ENCODE measurements at places on chromosomes 1 and 21. TPM values are rescaled to one million over a fixed set of nuclear protein-coding genes. Genes with fewer than 3 reads are reported as not detected.

CEPT1 gene
- 38.7 TPM for total RNA-seq

ILDR2 gene
- total RNA-seq = 4.6 TPM

HSD11B1 gene
- 0.72 TPM for total RNA-seq

IL10 gene
- total RNA-seq = not detected

NTNG1 gene
- total RNA-seq = not detected

CD5L gene
- total RNA-seq = 0.12 TPM

C2CD2 gene
- total RNA-seq = 18.8 TPM

QSOX1 gene
- total RNA-seq = 62.4 TPM

SPRR2F gene
- not detected for total RNA-seq

COL8A2 gene
- 0.88 TPM for total RNA-seq

RGS18 gene
- not detected for total RNA-seq

AMPD1 gene
- not detected for total RNA-seq

GRCh38 chr21:46211786-46212720 lies 16.5 kb downstream of the LSS start:
- no peak for DNase-seq

DNA sequence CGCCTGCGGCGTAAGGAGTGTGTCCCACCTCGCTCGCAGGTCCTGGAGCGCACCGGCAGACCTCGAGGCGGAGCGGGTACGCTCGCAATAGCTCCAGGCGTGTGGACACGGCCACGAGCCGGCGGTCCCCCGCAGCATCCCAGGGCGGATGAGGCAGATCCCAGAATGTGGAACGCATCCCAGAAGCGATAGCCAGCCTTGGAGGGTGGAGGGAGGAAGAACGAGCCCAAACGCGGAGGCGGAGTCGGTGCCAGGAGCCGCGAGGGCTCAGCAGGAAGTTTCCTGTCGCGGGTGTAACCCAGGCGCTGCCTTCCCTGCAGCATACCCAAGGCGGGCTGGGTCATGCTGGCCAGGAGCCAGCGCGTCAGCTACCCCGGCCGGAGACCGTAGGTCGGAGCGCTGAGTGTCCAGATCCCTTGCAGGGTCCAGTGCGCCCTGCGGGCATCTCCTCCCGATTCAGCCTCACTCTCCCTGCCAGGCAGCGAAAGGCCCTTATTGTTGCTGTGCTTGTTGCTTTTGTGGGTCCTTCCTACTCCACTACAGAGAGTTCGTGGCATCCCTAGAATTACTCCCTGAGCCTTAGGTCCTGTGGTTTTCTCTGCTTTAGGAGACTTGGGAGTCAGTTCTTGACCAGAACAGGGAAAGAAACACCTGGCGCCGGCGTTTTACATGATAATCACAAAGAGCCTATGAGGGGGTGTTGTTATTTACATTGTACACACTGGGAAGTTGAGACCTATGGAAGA lies 27.7 kb downstream of the STYXL2 start:
- peak; percentile 81 for DNase-seq

DNA sequence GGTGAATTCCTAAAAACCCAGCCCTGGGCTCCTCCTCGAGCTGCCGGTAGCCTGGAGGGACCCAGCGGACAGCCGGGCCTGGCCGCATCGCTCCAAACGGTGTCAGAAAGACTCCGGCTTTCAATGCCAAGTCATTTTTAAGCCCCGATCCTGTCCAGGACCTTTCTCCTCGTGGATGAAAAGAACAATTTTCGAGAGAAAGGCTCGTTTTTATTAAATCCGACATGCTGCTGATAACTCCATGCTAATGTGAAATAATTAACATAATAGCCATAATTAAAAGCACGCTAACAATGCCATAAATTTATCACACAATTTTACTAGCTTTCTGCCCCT lies 4.6 kb upstream of the FOXD3 start:
- no peak for DNase-seq

- DNase-seq = no peak
Measured at GRCh38 chr1:75135573-75136194, 1.5 kb downstream of the LHX8 start.

DNA sequence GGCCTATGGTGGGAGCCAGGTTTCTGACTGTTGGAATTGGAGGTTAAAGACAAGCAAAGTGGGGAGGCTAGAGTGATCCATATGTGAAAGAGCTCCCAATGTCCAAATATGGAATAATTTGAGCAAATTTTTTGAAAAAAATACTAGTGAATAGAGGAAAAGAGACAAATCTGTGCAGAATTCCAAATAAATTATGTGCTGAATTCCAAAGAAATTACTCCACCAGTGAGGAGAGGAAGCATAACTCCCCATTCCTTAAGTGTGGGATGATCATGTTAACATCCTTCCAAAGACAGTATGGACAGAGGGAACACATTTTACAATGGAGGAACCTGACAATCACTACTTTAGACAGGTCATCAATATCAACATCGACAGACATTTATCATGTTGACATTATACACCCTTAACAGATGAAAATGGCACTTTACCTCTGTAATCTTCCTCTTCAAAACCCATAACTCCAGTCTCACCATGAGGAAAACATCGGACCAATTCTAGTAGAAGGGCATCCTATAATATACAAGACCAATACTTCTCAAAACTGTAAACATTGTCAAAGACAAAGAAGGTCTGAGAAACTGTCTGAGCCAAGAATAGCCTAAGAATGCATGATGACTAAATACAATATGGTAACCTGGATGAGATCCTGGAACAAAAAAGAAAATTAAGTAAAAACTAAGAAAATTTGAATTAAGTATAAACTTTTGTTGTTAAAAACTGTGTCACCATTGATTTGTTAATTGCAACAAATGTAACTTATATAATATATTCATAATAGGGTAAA lies 71.5 kb upstream of the RGS4 start:
- DNase-seq = no peak

DNA sequence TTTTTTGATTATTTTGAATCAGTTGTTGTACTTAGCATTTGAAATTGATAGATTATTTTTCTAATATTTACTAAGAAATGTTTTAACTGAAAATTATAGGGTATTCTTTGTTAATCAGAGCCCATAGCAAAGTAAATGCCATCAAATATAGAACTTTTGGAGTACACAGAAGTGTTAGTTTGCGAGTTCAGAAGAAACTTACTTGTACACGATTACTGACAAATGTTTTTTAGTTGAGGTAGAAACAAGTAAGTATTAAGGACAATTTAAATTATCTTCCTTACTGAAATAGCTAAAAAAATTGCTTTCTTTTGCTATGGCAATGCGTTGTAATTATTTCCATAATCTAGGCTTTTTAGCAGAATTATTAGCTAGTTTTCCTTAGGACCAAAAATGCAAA lies 692.2 kb downstream of the USP25 start:
- DNase-seq = no peak

- DNase-seq = peak; percentile 61
Measured at GRCh38 chr1:165257969-165258459, 98.5 kb downstream of the LMX1A start.

DNA sequence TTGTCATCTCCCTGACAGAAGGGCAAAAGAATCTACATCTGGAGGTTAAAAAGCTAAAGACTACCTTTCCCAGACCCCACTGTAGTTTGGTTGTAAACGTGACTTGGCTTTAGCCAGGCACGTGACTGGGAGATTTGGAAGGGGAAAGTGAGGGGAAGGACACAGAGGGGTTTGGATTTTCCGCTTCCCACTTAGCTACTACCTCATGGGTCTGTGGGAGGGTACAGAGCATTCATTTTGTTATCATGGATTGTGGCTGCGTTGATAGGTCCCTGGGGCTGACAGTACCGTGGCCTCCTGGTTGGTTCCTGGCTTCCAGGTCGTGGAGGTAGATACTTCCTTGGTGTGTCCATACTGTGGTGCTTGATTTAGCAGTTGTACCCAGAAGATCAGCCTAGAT lies 2.6 kb downstream of the CHD1L start:
- DNase-seq = no peak

DNA sequence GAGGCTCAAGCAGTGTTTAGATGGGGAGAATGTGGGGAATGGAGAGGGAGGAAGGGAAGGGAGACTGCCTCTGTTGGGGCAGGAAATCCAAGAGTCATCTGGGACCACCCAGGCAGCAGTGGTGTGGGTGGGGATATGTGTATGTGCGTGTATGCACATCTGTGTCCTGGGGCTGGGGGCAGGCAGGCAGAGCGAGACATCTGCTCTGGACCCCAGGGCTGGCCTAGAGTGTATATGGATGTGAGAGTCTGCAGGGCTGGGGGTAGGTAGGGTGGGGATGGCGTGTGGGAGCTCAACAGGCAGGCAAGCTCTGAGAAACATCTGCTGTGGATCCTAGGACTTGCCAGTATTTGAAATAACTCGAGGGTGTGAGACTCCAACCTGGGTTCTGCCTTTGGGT lies 3.5 kb downstream of the PTCH2 start:
- DNase-seq = no peak

DNA sequence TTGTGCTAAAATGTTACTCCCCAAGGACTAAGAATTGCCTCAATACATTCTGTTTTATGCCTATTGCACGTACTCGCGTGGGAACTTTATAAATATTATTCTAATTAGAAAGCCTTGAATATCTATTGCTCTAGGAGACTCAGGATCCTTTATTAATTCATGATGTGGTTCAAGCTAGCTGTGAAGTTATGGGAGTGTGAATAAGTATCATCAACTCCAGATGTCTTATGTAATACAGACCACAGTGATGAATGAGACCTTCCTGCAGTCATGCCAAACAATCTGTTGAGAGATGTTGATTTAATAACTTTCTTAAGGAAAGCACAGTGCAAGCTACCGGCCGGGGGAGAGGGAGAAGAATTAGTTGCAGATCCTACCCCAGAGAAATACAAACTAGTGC lies 519.2 kb upstream of the ZP4 start:
- peak; percentile 82 for DNase-seq

DNA sequence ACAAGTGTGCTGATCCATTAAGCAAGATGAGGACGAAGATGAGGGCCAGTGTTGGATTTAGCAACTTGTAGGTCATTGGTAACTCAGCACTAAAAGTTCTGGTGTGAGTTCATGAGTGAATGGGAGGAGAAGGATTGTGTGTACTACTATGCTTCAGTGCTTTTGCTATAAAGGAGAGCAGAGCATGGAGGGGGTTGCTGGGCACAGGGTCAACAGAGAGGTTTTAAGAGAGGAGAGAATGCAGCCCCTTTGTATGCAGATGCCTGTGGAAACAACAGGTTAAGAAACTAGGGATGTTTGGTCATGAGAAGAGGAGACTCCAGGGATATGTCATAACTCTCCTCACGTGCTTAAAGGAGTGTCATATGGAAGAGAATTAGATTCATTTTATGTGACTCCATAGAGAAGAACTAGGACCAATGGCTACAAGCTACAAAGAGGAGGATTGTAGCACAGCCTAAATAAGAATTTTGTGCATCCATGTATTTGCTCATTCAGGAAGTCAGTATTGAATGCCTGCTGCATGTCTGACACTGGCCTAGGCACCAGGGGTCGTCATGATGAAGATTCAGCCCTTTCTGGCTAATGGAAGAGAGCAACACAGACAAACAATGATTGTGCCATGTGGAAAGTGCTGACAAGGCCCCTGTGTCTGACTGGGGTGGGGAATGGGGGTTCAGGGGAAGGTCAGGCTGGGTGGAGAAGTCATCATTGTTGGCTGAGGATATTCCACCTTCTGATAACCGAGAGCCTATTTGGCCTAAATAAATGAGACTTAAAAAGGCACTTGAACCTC lies 53.5 kb downstream of the KIRREL1 start:
- DNase-seq = no peak

GRCh38 chr1:214270097-214270650 lies 10.8 kb upstream of the SMYD2 start:
- no peak for DNase-seq

DNA sequence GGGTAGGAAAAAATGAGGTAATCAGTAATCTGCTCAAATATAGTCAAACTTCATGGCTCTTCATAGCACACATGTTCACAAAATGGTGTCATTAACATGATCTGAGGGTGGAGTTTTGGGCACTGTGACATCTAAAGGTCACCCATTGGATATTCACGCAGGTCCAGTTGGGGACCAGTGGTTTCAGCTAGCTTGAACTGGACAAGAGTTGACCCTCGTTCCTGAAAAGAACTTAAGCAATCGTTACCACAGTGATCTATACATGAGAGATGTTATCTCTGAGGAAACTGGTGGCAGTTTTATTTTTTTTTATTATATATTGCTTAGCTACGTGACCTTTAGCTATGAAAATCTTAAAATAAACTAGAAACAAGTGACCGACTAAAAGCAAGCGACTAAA lies 3.0 kb upstream of the OR2C3 start:
- no peak for DNase-seq

GRCh38 chr1:229922249-229922648 lies 144.8 kb upstream of the GALNT2 start:
- DNase-seq = no peak

DNA sequence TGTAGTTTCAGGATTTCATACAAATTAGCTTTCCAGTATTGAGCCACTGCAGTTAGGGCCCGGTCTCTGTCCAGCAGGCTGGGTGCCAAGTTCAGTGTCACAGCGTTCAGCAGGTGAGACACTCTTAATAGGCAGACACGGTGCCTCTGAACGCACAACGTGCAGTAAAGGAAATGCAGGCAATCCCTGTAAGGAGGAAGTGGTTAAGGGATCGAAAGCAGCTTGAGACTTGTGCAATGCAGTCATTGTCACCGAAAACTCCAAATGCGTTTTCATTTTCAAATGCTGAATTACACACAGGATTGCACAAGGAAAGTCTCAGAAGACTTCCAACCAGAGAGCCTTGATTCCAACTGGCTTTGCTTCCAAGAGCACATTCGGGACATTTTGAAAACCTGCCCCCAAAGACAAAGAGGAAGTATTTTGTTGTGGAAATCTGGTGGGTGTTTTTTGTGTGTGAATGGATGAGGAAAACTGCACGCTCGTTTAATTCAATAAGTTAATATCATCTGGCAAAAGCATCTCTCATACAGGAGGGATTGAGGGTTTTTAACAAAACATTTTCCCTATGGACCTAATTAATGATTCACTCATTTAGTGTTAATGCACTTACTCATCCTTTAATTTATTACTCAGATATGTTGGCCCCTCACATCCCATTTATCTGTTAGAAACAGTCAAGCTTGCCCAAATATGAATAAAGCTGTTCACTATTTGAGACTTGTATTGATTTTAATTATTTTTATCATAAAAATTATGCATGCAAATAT lies 61.6 kb downstream of the PTGS2 start:
- peak; percentile 28 for DNase-seq

GRCh38 chr21:44383216-44383615 lies 29.8 kb downstream of the TRPM2 start:
- DNase-seq = no peak

DNA sequence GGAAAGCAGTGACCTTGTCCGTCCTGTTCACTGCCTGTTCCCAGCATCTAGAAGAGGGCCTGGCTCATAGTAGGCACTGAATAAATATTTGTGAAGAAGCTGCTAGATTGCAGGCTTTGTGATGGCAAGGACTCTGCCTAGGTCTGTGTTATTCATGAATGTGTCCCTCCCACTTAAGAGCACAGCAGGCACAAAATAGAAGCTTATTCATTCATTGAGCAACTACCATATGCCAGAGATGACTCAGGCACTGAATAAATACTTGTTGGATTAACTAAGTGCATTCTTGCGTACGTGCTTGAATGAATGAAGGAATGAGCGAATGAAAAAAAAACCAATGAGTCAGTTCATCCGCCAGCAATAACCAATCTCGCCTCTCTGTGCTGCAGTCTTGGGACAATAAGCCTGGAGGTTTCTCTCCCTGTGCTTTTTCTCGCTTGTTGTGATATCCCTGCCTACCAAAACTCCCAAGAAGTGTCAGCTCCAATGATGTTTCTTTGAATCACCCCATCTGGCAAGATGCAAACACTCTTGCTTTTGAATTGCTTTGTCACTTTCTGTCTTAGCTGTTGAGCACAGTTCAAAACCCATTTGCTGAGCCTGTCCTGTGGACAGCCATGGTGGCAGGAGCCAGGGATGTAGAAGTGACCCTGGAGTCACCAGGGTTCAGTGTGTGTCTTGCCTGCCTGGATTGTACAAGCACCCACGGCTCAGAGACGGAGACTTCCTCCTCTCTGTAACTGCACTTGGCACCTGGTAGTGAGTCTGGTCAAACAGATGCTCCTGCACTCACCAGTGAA lies 143.9 kb downstream of the KAZN start:
- DNase-seq = peak; percentile 90
